ENCODE measurements at places on chromosomes 7 and 10.

- no peak for DNase-seq
Measured at GRCh38 chr7:95099106-95099505, 191.7 kb downstream of the PPP1R9A start.

GRCh38 chr7:157932498-157933218 is 595.9 kb downstream of the DNAJB6 start:
- DNase-seq, result no peak

DNA sequence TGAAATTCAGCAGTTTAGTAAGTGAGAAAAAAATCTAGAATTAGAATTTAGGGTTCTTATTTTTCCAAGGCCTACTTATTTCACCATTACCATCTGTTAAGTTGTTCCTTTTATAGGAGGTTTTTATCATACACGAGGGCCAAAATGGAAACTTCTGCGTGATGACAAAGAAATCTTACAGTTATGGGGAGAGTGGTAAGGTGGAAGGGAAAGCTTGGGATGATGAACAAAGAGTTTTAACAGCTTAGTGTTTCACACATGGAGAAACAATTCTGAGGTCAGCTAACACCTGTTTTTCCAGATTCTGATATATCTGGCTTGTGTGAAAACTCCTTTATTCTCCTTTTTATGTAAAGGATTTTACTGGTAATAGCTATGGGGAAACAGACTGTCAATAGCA is 49.8 kb upstream of the SEMA3C start:
- no peak for DNase-seq

DNA sequence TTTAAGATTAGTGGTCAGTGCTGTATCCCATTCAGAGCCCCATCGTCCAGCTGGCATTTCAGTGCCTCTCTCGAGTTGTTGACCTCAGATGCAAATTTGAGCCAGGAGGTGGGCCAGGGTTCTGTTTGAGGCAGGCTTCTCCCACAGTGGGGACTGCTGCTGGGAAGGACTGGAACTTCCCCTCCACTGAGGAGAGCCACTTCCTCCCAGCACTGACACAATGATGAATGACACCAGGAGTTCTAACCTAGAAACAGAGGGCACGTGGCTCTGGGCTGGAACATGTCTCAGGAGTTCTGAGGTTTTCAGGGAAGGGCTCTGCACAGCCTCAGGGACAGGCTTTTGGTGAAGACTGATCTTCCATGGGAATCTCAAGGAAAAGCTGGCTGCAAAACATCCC is 18.3 kb upstream of the BTBD16 start:
- DNase-seq, result no peak

DNA sequence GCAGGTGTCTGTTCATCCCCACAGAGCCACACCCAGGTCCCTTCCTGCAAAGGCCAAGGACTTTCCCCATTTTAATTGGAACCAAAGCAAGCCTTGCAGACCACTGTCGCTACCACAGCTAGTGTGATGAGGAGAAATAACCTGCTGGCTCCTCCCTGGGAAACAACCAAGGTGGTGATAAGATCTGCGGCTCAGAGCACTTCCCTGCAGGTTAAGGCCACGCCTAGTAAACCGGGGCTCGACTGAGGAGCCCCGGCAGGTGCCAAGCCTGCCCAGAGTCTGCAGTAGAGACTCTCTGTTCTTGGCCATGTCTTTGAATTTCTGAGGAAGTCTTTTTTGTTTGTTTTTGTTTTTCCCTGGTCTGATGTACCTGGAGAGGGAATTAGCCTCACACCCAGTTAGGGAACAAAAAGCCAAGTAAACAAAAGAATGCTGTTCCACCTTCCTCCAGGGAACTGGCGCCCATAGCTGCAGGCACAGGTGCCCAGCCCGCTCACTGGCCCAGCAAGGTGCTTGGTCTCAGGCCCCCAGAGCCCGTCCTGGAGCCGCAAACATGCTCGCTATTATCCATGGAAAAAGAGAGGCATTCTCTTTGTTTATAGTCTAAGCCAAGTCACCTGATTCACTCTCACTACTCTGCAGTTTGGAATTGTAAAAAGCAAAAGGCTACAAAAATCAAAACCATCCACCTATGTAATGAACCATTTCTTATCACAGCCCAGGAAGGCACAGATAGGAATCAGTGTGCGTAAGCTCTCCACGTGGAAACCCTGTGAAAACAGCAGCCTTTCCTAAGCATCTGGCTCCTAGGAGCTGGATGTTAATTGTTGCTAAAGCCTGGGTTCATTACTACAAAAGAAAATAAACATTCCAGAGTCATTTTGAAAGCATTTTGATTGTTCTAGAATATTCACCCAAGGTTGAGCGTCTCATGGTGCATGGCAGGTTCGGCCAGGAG is 2.7 kb downstream of the GPR146 start:
- DNase-seq, result no peak

- DNase-seq, result no peak
Measured at GRCh38 chr7:3032256-3032655, 11.4 kb downstream of the CARD11 start.

DNA sequence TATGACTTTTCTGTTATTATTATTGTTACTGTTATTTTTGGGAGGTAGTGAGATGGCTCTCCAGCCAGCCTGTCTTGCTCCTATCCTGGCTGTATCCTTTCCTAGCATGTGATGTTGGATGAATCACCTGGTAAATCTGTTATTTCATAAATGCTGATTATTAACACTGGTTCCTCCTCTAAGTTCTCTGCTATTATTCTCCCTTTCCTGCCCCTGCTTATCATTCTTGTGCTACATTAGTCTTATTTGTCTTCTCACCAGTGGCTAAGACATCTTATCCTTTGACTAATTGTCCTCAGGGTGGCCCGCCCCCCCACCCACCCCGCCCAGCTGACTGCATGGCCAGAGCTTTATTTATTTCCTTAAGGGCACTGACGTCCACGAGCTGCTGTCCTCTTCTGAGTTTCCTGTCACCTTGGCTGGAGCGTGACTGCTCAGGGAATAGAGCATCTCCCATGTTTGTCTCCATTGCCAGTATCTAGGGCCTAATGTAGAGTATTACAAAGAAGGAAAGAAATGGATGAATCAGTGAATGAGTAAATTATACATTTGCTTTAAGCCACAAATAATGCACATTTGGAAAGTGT is 110.1 kb upstream of the KLF6 start:
- no peak for DNase-seq

- no peak for DNase-seq
Measured at GRCh38 chr7:137928626-137929025, 73.3 kb downstream of the CREB3L2 start.

- DNase-seq, result no peak
Measured at GRCh38 chr10:98485959-98486358, 39.2 kb upstream of the HPS1 start.

Data from stimulated activated CD8-positive, alpha-beta memory T cell treated with anti-CD3 and anti-CD28 coated beads, Interleukin-2, amount 100 ng/mL, for 1 hour (primary cell).